NCI-H1417 treated with DMSO at 0.1 percent for 48 hours (cell line): ENCODE measurements at places on chromosomes 12 and 14.

DNA sequence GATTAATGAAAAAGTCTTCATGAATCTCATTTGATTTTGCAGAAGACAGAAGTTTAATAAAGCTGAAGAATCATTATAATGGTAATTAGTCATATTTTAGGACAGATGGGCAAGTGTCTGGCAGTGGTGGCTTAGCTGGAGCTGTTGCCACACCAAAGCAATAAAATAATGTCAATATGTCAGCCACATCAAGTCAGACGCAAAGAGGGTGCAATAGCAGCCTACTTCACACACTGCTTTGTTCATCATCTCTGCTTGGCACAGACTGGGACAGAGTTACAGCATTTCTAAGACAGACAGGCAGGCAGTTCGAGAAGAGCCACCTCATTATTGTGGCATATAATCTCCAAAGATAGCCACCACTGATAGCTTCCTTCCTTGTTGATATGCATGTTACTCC is 16.9 kb upstream of the KRR1 start:
- DNase-seq = no peak

GRCh38 chr14:95497561-95498011 is 18.9 kb downstream of the SYNE3 start:
- DNase-seq = no peak

GRCh38 chr12:94550964-94551363 is 91.3 kb upstream of the CEP83 start:
- no peak for DNase-seq

DNA sequence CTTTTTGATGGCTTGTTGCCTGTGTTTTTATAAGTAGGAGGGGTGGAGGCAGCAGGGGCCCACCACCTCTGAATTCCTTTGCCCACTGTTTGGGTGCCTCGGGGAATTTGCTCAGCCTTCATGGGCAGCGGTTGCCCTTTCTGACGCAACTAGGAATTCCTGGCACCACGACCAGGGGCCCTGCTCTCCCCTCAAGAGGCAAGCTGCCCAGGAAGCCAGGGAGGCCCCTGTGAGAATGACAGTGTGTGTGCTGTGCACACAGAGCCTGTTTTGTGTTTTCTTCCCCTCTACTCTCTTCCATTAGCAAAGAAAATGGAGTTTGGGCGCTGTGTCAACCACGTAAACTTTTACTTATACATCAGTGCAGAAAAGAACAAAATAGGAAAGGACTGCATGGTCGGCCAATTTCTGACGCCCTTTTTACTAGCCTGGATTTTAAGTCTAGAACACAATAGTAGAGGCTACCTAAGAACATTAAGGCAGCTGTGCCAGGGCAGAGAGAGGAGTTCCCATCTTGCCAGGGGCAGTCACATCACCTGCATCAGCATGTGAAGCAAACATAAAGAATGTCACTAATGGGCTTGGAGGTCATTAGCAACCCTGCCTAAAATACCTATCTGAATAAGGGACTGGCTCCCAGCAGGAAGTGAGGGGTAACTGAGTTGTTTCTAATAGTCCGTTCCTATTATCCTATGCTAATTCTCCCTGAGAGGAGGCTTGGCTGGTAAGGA is 17.9 kb upstream of the PTGR2 start:
- no peak for DNase-seq

DNA sequence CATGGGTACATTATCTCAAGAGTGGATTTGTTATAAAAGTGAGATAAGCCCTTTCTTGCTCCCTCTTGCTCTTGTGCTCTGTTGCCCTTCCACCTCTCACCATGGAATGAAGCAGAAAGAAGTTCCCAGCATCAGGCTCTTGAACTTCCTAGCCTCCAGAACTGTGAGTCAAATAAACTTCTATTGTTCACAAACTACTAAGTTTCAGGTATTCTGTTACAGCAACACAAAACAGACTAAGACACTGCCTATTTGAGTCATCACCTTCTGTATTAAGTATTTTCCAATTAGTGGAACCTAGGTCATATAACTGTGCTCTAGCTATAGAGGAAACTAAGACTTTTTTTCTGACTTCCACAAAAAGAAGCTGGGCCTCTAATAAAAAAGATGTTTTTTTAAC is 201.2 kb upstream of the FOXG1 start:
- DNase-seq = no peak

- DNase-seq = no peak
Measured at GRCh38 chr12:2959192-2959504, at the start of gene TEAD4. TSS of gene TEAD4 (plus strand) at chr12:2959397.
